ENCODE measurements at places on chromosomes 7 and 10.

DNA sequence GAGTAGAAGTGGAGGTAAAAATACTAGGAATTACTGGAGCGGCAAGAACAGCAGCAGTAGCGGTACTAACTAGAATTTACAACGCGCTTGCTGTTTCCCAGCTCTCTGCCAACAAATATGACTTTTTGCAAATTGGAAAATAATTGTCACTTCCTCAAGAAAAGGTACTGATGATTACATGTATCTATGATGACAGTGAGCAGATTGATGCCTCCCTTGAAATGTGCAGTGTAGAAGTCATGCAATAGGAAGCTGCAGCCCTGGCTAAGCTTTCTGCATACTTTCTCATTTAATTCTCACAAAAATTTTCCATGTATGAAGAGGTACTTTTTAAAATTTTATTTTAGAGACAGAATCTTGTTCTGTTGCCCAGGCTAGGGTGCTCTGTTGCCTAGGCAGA is 49.9 kb downstream of the ANK3 start:
- no peak for DNase-seq

GRCh38 chr7:145082366-145083161 is 246.7 kb upstream of the TPK1 start:
- DNase-seq, result no peak

- no peak for DNase-seq
These were observed 223.0 kb downstream of the AHR start for GRCh38 chr7:17521437-17521836.

- DNase-seq, result peak; percentile 13
These were observed 50.9 kb downstream of the INPP5A start for GRCh38 chr10:132588301-132589013.

DNA sequence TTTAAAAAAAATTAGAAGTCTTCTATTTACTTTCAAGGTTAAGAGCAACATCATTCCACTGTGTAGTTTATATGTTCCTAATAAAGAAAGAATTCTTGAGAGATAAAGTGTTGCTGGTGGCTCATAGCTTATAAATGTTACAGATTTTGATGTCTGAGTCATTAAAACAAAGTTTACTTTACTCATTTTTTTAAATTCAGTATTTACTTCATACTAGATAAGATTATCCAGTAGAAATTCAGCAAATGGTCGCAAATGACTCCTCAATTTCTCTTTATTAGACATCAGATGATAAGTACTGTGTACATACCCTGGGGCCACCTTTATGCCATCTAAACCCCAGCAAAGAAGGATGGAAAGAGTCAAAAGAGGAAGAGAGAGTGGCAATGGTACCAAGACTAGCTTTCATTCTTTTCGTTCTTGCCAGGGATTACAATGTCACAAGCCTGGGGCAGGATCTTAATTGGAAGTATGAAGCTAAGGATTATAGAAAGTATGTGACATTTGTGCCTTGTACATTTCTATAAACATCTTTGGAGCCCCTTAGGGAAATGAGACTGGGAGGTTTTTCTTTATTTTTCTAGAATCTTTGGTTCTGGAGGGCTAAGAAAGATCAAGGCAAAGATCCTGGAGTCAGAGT is 206.1 kb downstream of the CHRM2 start:
- no peak for DNase-seq

GRCh38 chr10:17504547-17505245 is 50.3 kb upstream of the ST8SIA6 start:
- DNase-seq, result peak; percentile 8

GRCh38 chr7:125876431-125876830 is 946.8 kb upstream of the POT1 start:
- no peak for DNase-seq

DNA sequence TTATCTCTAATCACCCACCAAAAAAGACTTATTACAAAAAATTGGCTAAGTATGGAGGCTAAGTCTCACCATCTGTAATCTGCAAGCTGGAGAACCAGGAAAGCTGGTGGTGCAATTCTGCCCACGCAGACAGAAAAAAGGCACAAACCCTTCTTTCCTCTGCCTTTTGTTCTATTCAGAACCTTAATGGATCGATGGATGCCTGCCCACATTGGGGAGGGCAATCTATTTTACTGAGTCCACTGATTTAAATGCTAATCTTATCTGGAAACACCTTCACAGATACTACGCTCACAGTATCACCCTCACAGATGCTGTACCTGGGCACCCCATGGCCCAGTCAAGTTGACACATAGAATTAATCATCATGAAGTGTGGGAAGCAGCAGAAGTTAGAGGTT is 10.2 kb downstream of the IGFBP3 start:
- DNase-seq, result no peak

DNA sequence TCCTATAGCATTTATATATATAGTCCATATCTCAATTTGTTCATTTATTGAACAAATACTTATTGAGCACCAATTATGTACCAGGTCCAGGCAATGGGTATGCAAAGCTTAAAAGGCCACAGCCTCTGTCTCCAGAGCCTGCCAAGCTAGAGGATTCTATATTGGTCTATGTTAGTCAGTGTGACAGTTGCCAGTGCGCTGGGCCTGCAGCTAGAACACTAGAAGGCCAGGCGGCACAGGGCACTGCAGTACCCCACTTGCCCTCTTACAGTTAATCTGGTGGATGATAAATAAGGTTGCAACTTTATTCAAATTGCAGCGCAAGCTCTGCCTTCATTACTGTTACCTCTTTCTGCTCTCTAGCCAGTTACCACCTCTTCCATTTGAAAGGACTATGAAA is 68.8 kb downstream of the PPP1R3C start:
- no peak for DNase-seq

- DNase-seq, result no peak
These were observed 691.8 kb downstream of the SUGCT start for GRCh38 chr7:40826411-40827221.

- no peak for DNase-seq
These were observed 106.7 kb downstream of the NKX6-2 start for GRCh38 chr10:132679217-132679595.

DNA sequence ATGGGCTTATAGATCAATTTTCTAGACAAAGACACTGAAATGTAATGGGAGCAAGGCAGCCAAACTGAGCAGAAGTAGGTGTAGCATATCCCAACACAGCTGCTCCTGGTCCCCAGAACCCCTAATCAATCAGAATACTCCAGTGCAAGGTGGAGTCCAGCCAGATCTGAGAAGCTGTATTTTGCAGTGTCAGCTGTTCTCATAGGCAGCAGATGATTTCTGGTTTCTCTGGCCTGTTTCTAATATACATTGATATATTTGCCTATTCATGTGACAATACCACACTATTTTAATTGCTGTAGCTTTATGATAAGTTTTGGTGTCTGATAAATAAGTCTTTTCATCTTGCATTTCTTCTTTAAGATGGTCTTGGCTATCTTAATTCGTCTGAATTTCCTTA is 117.4 kb upstream of the STARD3NL start:
- DNase-seq, result no peak

DNA sequence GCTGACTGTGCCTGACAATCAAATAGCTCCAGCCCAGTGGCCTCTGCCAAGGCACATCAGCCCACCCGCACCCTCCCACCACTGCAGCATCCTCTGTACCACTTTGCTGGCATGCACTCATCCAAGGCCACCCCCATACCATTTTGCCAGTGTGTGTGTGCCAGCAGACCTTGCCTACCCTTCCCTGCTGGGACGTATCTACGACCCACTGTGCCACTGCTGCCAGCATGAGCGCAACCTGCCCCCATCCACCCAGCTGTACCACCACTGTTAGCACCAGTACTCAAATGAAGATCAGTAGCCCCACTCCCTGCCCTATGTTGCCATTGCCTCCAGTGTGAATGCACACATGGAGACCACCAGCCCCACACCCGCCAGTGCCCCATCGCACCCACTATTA is 149.4 kb upstream of the PTN start:
- no peak for DNase-seq

GRCh38 chr7:34338961-34339526 is 319.0 kb upstream of the NPSR1 start:
- no peak for DNase-seq

DNA sequence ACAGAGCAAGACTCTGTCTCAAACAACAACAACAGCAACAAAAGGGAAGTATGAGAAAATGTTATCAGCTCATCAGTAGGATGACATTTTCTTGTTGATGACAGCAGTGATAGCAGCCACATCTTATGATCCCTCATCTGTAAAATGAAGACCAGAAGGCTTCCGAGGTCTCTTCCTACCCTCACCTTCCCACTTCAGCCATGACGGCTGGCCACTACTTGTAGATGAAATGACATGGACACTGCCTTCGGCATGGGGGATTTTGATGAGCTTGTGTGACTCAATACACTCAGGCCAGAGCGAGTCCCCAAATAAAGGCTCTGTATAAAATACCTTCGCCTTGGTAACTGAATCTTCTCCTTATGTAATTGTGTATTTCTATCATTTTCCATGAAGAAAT is 6.7 kb downstream of the ECHDC3 start:
- DNase-seq, result no peak

GRCh38 chr7:134422638-134423037 is 36.3 kb downstream of the AKR1B1 start:
- DNase-seq, result no peak

GRCh38 chr10:85917601-85918000 is 449.0 kb downstream of the GRID1 start:
- no peak for DNase-seq

GRCh38 chr10:131860806-131861440 is 39.9 kb upstream of the PPP2R2D start:
- no peak for DNase-seq

DNA sequence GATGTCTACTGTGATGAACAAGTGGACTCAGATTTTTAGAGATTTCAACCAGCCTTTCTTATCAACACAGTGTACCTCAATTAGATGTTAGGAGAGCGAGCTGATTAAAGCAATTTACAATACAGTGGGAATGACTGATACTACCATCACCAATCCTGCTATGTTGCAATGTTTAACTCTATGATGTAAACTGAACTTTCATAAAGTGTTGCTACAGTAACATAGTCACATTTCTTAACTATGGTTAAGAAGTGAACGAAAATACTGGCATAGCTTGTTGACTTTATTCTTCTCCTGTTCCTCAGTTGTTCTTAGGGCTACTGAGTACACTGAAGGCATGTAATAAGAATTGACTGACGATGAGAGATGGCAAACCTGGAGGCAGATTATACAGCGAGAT is 139.8 kb downstream of the MYOF start:
- DNase-seq, result no peak

DNA sequence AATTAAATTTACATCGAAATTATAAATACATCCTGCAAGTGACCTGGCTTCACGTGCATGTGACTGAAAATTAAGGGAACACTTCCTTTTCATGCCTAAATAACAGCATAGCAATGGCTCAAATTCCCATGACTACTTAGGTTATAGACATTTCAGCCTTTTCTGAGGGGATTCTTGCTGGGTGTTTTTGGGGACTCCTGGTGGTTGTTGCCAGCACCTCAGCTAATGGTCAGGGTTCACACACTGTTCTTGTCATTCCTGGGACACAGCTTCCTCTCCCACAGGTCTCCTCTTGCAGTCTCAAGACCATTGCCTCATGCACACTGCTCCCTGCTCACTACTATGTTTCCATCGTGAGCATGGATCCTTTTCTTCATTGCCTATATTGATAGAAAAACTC is 148.9 kb upstream of the GLI3 start:
- no peak for DNase-seq

GRCh38 chr7:444606-445005 is 75.0 kb downstream of the PDGFA start:
- no peak for DNase-seq

DNA sequence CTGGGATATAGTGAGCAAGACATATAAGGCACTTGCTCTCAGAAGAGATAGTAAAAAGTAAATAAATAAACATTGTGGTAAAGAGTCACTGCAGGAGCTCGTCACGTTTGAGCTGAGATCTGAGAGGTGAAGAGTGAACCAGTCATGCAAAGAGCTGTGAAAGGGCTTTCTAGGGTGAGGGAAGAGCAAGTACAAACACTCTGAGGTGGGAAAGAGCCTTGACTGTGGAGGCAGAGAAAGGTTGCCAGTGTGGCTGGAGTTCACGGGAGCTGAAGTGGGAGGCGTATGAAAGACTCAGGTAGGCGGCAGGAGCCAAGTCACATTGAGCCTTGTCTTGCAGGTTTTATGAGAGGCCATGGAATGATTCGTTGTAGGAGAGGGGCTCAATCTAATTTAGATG is 141.0 kb downstream of the C1GALT1 start:
- no peak for DNase-seq

DNA sequence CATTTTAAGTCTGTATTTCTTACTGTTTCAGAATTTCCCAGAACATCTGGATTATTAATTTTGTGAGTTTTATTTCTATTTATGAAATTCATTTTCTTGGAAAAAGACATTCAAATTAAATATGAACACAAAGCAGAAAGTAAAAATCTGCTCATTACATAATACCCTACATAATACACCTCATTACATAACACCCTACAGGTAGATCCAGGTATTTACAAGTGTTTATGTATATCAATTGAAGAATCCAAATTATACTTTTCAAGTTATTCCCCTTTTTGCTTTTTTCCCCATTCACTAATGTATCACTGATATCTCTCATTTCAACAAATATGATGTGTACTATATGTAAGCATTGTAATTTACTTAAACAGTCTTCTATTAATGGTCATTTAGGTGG is 129.1 kb downstream of the USP6NL start:
- no peak for DNase-seq

DNA sequence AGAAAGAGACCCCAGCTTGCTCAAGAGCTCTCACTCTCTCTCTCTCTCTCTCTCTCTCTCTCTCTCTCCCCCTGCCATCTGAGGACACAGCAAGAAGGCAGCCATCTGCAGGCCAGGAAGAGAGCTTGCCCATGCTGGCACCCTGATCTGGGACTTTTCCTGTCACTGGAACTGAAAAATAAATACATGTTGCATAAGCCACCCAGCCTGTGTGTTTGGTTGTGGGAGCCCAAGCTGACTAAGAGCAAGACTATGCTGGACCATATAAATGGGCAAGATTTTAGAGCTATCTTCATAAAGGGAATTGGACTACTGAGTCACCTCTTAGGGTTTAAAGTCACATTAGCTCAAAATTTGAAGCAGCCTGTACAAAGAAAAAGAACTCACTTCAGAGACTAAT is 98.6 kb downstream of the SLC16A9 start:
- no peak for DNase-seq

- DNase-seq, result no peak
These were observed 95.0 kb downstream of the VPS50 start for GRCh38 chr7:93327006-93327633.

- DNase-seq, result no peak
These were observed 297.8 kb downstream of the AUTS2 start for GRCh38 chr7:69896121-69896520.

DNA sequence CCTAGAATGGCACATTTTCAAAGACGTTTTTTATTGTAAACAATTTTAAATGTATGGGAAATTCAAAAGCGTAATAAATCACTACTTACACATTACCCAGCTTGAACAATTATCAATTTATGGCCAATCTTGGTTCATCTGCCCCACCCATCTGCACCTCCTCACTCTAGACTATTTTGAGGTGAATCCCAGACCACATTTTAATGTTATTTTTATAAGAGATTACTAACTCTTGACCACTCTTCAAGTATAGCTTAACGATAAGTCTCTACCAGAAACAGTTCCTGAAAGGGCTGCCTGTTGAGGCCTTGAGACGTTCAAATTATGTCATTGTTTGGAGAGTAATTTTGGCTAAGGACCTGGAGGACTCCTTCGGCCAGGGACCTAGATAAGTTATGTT is 33.2 kb downstream of the ECHDC3 start:
- no peak for DNase-seq

- DNase-seq, result peak; percentile 55
These were observed 76.4 kb downstream of the MAP3K8 start for GRCh38 chr10:30510184-30510931.
